ENCODE measurements at places on chromosomes 4 and X.

- no peak for DNase-seq
These were observed 23.3 kb downstream of the PRKX start for GRCh38 chrX:3690140-3690539.

- no peak for DNase-seq
These were observed 257.7 kb downstream of the OPHN1 start for GRCh38 chrX:68175562-68175961.

- DNase-seq = no peak
These were observed 65.4 kb downstream of the SPRY1 start for GRCh38 chr4:123462007-123462406.

GRCh38 chr4:188717661-188718060 lies 578.4 kb downstream of the TRIML1 start:
- no peak for DNase-seq

- DNase-seq = no peak
These were observed 11.2 kb downstream of the ARX start for GRCh38 chrX:25004485-25005032.

- DNase-seq = no peak
These were observed 617.4 kb downstream of the CENPC start for GRCh38 chr4:66927937-66928336.

- no peak for DNase-seq
These were observed 10.4 kb downstream of the AFF1 start for GRCh38 chr4:86944964-86945781.

DNA sequence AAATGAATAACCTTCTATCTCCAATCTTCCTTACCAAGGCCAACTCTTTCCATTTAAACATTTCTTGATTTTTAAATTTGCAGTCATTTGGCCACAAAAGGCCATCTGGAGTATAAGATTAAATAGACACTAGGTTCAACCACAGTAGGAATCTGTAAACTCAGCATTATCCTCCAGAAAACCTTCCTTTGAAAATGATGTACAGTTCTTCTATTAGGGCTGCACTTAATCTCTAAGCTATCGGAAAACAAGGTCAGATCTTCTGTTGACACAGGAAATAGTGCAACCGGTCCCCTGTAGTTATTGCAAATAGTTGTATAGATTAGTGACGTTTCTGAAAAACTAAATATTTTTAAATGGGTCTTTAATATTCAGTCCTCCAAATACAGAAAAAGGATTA lies 359.0 kb upstream of the ATOH1 start:
- DNase-seq = no peak

- DNase-seq = no peak
These were observed 3.5 kb downstream of the GPC3 start for GRCh38 chrX:133981924-133982323.

GRCh38 chr4:56958111-56958517 lies 19.3 kb downstream of the NOA1 start:
- DNase-seq = peak; percentile 82

GRCh38 chr4:118850488-118851173 lies 14.7 kb upstream of the SEC24D start:
- DNase-seq = no peak

GRCh38 chr4:108567831-108568230 lies 52.5 kb upstream of the RPL34 start:
- DNase-seq = no peak

DNA sequence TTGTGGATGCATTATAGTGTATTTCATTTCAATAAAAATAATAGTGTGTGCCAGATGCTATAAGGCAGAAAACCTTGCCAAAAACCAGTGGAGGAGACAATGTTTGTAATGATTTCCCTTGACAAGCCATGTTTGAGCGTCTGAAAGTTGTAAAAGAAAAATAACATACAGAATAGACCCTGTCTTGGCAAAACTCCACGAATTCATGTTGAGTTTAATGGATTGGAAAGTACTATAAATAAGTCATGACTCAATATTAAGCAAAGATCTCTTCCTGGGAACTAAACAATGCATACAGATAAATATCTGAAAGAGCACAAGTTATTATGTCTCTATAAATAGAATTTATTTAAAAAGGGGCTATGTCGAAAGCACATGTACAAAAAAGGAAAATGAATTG lies 543.5 kb downstream of the GABRG1 start:
- no peak for DNase-seq

DNA sequence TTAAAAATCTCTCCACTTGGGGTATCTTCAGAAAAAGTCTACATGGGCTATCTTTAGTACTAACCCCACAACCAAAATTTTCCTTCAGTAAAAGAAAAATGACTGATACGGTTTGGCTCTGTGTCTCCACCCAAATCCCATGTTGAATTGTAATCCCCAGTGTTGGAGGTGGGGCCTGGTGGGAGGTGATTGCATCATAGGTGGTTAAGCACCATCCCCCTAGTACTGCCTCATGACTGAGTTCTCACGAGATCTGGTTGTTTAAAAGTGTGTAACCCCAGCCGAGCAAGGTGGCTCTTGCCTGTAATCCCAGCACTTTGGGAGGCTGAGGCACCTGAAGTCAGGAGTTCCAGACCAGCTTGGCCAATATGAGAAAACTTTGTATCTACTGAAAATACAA lies 66.8 kb downstream of the USP46 start:
- no peak for DNase-seq

DNA sequence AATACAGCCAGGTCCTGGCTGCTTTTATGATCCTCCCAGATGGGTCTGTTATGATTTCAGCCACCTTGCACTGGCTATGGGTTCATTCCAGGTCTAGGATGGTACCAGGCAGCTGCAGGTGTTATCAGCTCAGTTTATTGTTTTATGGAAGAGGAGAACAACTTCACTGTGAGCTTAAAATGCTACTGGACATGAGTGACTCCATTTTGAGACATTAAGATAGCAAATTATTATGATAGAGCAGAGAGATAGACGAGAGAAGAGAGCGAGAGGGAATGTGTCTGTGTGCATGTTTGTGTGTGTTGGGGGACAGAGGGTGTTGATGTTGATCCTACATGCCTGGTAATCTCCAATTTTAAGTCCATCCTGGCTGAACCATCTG lies 820.2 kb downstream of the FSTL5 start:
- no peak for DNase-seq

GRCh38 chrX:22746081-22746480 lies 253.7 kb upstream of the DDX53 start:
- DNase-seq = no peak

GRCh38 chr4:40918330-40918729 lies 168.6 kb downstream of the NSUN7 start:
- DNase-seq = no peak

- DNase-seq = no peak
These were observed 145.0 kb downstream of the ADAMTS3 start for GRCh38 chr4:72424006-72424405.

DNA sequence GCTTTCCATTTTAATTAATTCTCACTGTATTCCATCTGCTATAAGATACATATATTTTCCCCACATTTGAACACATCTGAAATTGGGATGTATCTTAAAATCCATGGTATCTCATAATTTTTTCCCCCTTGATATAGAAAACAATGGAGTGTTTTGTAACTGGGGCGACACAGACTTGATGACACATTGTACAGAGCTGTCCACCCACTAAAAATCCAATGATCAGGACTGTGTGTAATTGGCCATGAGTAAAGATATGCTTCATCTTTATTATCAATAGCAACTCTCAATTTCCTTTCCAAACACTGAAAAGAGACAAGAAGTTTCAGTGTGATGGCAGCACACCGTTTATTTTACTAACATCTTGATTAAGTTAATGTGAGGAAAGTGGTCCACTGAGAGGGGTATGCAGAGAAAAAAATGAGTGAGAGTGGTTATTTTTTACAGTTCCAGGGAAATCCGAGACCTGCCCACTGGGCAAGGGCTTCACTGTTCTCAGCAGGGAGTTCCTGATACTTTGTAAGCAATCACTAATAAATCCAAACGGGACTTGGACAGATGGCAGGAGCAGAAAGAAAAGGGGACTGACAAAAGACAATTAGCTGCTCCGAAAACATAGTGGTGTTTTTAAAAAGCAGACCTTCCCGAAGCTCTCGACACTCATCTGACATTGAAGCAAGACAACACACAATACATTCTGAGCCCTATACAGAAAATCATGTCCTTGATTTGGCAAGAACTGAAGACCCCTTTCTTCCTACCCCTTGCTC lies 149.4 kb downstream of the TSPAN5 start:
- DNase-seq = no peak

DNA sequence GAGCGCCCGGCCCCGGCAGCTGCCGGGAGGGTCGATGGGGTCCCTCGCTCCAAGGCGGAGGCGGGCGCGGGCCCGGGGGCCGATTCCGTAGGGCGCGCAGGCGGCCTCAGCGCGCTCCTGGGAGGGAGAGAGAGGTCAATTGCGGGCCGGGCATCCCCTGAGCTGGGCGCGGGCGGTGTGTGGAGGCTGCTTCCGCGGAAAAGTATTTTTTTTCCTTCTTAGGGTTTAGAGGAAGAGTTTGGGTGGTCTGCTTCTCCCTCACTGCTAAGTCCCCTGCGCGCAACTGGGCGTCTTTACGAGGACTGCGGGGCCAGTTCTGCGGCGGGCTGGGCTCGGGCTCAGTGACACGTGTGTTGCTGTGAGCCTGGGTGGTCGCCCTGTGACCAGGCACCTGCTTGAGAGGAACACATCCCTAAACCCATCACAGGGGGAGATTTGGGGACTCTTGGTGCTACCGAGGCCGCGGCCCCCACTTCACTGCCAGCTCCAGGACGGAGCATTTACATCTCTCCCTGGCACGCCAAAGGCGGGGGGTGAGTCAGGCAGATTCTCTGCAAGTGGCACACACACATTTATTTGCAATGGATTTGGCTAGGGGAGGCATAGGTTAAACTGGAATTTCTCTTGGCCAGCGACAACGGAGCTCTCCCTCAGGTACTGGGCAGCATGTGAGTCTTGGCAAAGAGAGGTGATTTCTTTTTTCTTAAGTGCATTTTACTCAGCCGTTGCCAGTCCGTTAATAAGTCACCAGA lies 151.2 kb upstream of the SLC4A4 start:
- no peak for DNase-seq
